CD14-positive monocyte (primary cell): ENCODE measurements at places on chromosomes 12 and 14.
A peak's percentile ranks its signal among the peaks of the same experiment; 100 is the strongest.

DNA sequence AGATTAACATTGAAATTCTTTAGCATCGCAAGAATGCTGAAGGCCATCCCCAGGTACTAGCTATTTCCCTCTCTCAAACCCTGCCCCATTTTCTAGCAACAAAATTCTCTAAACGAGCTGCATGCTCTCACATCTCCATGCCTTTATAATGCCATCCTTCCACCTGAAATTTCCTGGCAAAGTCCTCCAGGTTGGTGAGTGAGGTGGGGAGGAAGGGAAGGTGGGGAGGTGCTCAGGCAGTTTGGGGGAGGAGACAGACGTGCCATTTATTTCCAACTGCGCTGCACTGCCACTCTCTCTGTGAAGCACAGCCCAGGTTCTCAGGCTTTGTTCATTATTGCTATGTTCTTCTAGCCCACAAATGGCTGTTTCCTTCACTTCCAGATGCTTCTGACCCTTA, 208.4 kb downstream of the PAWR start:
- DNase-seq: no peak

- no peak for DNase-seq
These were observed 16.2 kb downstream of the CLMN start for GRCh38 chr14:95303552-95303951.

GRCh38 chr12:102439426-102440405, 40.6 kb downstream of the IGF1 start:
- no peak for DNase-seq

DNA sequence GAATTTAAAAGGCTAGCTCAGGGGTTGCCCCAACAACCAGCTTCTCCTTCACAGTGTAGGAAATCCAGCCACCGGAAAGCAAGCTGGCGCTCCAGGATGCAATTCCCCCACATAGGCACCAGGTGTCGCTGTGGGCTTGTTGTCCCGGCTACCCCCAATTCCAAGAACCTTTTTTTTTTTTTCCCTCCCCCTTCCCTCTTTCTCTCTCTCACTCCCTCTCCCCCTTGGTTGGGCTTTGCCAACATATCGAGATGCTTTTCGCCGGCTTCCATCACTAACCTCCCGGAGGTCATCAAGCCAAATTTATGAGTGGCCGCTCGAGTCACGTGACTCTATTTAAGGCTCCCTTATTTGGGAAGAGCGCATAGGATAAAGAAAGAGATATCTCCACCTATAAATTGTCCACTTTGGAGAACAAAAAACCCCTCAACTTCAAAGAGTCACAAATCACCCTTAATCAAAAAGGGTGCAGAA, at the start of gene HOXC5:
HOXC5 (plus strand) TSS at position 424 of the 474 bp plus-strand sequence. CDS start 73 bp downstream, outside the sequence.
- DNase-seq: peak; percentile 45
